Activated T-helper 1 cell treated with Interleukin-2 at 50 U/mL for 16 hours (primary cell): ENCODE measurements at places on chromosomes 1 and 21.
A peak's percentile ranks its signal among the peaks of the same experiment; 100 is the strongest.

DNA sequence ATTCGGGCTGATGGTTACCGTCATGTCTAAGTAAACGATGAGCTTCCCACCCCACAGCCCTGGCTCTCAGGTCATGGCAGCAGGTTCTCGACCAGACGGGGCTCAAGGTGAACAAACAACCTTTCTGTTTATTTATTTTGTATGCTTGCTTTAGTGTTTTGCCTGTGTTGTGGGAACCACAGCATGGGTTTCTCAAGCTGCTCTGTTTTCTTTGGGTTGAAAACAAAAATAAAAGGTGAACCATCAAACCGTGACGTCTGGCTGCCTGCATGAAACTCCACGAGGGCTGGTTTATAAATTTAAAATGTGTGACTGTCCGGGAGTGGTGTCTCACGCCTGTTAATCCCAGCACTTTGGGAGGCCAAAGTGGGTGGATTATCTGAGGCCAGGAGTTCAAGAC, 28.0 kb downstream of the TMEM51 start:
- no peak for DNase-seq

DNA sequence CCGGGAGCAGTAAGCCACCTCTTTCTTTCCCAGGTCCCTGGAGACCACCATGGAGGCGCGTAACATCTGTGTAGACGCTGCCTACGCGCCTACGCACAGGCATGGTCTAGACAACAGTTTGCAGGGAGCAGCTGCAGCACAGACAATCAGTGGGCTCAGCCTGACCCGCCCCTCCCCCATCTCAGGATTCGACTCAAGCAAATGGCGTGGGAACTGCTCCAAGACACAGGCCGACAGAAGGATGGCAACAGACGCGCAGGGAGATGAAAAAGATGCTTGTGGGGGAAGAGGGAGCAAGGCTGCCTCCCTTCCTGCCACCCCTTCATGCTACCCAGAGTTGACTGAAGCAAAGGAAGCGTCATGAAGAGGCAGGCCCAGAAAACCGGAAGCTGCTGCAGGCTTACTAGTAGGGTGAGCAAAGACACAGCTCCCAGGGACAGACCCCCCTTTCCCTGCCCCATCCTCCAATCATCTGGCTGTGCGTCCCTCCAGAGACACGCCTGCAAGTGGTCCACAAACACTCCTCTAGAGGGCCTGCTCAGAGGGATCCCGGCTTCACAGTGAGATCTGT, 19.5 kb downstream of the STK40 start:
- peak; percentile 36 for DNase-seq

GRCh38 chr1:107804741-107805140, 160.2 kb downstream of the VAV3 start:
- no peak for DNase-seq

DNA sequence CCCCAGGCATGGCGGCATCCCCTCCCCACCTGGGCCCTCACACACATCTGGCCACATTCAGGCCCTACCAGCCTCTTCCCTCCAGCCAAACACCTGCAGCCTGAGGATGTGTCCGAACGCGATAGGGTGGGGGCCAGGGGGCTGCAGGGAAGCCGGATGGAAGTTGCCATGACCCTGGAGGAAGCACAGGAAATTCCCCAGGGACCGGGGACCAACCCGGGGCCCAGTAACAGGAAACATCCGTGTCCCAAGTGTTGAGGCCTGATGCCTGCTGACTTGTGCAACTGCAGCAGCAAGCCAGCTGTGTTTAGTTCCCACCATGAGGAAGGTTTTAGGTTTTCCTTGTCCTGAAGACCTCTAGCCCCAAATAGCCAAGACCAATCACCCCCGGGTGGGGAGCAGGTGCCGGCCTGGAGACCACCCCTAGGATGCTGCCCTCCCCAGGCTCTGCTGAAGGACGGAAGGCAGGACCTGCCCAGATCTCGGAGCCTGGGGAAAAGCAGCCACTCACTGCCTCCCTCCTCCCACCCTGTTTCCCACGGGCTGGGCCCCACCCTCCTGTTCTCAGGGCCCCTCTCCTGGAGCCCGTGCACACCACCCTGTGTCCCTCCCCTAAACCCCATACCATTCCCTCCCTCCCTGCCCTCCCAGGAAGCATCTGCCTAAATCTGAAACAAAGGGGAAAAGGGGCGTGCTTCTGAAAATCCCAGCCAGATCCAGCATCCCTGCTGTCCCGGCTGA, 29.8 kb downstream of the MEGF6 start:
- no peak for DNase-seq

- DNase-seq: no peak
Observed at GRCh38 chr21:20270365-20271055, 727.7 kb upstream of the NCAM2 start.

GRCh38 chr1:214414691-214415090, 133.7 kb downstream of the SMYD2 start:
- no peak for DNase-seq

DNA sequence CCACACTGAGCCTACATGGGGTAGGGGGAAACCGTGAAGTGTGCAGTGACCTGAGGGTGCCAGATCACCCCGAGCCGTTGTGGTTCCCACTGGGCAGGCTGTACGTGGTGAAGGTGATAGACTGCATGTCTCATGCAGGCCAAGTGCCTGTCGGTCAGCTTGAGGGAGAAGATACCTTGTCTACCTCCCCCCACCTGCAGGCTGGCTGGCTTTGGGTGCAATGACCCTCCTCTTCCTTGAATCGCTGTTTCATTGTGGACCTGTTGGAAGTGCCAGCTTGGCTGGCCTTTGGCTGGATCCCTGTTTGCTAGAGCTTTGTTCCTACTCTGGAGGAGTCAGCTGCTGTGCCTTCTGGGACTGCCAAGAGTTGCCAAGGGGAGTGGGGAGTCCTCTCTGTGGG, 92.5 kb downstream of the GALNT2 start:
- no peak for DNase-seq

- no peak for DNase-seq
Observed at GRCh38 chr1:228294717-228295116, 86.9 kb downstream of the OBSCN start.

DNA sequence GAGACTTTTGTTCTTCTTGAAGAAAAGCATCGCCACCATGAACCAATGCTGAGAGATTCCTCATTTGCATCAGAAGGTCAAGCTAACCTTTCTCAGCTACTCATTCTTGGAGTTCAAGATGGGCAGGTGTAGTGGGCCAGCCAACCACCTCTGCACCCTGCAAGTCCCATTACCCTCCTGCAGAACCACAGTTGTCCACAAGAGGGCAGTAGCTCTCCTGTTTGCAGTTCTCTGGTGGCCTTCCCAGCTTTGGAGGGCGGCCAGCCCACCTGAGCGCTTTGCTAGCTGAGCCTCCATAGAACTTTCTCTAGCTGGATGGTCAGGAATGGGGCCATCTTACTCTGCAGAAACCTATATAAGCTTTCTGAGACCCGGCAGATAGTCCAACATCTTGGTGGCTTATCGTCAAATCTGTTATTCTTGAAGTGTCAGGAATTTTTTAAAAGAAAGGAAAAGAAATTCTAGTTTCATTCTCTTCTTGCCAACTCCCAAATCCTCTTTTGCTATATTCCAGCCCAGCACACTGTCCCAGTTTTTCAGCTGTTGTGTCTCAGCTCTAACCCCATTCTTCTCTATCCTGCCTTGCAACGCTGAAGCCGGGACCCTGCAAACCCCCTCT, 11.0 kb upstream of the LMX1A start:
- peak; percentile 55 for DNase-seq

GRCh38 chr1:80962564-80962963, 838.2 kb upstream of the ADGRL2 start:
- no peak for DNase-seq

GRCh38 chr1:185058876-185059275, 13.5 kb downstream of the RNF2 start:
- DNase-seq: no peak

DNA sequence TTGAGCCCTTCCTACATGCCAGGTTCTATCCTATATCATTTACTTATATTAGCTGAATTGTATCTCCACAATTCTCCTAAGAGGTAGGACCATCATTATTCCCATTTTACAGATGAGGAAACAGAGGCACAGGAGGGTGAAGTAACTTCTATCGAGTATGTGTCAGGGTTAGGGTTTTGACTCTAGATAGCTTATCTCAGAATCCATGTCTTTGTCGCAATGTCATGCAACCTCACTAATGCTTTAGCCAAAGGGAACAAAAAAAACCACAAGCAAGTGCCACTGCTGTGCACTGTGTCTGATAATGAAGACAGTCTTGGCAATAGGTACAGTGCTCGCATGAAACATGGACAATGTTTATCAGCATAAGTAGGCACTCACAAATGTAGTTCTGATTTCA, 95.4 kb upstream of the CLDN14 start:
- DNase-seq: no peak

DNA sequence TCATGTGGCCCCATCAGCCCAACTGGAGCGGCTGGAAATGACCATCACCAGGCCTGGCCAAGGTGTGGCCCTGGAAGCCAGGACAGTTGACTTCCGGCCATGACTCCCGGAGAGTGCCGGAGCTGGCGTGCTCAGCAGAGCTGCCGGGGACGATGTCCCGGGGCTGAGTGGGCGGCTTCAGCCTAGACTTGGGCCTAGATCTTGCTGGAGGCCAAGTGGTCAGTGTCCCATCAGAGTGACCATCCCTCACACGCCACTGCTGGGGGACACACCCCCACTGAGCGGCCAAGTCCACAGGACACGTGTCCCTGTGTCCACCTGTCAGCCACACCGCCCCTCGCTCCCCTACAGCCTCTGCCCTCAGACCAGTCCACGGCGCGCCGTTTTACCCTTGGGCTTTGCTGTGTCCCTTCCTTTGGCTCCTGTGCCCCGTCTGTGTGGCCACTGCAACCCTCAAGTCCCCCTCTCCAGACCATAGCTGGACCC, 4.0 kb downstream of the FAAP20 start:
- no peak for DNase-seq

- no peak for DNase-seq
Observed at GRCh38 chr1:181661569-181661968, 178.3 kb downstream of the CACNA1E start.

DNA sequence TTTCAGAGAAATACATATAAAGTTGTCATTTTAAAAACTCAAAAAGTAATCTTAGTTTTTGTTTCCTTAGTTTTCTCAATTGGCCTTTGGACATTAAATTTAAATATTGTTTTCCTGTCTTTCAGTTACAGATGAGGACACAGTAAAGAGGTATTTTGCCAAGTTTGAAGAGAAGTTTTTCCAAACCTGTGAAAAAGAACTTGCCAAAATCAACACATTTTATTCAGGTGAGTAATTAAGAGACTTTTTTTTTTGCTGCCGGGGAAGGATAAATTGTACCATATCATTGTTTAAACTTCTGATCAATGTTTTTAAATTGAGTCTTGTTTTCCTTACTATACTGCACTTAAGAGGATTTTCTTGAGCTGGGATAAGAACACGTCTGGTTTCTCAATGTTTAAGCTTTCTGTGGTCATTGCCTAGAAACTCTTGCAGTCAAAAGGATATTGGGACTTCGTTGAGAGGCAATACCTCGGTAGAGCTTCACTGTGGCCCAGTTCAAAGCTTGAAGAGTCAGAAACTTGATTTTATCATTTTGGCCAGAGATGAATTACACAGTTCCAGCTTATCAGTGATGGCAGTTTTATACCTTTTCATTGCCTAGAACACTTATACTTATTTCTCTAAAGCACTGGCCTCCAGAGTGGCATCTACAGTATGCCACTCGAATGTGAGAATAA, 124.9 kb upstream of the KIAA1614 start:
- DNase-seq: no peak

DNA sequence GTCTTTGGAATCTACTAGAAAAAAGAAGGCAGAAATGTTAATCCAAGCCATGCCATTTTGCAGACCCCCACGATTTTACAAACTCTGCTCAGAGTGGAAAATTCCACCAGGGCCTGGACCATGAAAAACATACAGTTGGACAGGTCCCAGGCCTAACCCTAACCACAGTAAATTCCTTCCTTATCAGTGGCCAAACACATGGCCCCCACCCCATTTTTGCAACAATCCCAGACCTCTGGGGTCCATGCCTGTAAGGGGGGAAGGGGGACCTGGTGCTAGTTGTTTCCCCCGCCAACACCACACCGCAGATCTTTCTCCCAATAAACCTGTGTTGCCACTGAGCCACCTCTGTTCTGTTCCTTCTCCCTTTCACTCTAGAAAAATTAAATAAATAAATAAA, 1352.7 kb downstream of the AMY1C start:
- no peak for DNase-seq

DNA sequence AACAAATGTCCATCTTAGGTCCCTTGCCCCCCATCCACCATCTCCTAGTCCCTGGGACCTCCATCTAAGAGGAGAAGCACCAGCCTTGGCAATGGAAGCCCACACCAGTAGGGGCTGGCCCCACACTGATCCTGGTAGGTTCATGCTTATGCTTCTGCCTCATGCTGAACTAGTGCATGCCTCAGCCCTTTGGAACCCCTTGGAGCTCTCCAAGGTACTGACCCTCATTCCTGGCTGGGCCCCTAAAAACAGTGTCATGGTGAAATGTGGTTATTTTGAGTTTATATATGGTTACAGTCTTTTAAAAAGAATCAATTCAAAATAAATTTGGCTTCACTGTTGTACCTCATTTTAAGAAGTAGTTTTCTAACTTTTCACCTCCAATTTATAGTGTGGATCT, 108.3 kb downstream of the HIVEP3 start:
- DNase-seq: no peak

GRCh38 chr1:15431571-15431948, 6.7 kb upstream of the CTRC start:
- DNase-seq: no peak

DNA sequence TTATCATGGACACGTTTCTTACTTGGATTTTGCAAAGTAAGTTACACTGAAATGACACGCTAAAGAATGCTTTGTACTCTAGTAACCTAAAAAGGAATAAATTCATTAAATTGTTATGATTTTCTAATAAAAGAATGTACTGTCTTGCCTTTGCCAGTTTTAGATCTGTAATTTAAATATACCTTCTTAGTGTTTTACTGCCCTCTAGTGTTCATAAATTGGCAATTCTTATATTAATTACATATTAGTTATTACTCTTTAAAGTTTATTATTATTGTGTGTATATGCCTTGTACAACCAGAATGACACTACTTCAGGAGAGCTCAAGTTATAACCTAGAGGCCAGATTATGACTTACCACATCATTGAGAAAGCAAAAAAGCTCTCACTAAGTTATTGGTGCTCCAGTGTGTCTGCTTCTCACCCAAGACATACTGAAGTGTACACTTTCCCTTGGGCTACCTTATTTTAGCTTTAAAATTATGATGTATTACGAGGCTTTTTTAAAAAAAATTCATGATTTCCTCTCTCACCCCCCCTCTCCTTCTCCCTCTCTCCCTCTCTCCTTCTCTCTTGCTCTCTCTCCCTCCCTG, 169.9 kb downstream of the HS2ST1 start:
- no peak for DNase-seq

- peak; percentile 4 for DNase-seq
Observed at GRCh38 chr21:27700974-27701614, 734.2 kb upstream of the ADAMTS5 start.

DNA sequence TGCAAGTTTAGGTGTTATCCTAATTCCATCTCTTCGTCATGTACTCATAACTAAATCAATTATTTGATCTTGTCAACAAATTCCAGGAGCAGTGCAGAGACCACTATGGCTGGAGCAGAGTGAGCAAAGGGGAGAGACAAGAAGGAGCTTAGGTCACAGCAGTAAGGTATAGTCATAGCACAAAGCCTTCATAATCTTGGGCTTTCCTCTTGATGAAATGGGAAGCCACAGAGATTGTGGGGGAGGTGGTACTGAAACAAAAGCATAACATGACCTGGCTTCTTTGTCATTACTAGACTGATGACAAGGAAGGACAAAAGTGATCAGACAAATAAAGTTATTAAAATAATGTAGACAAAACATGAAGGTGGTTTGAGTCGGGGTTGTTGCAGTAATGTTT, 60.1 kb upstream of the PTGS2 start:
- DNase-seq: no peak

GRCh38 chr1:42002220-42002619, 83.5 kb upstream of the HIVEP3 start:
- DNase-seq: no peak
